Stimulated activated CD8-positive, alpha-beta memory T cell treated with anti-CD3 and anti-CD28 coated beads, Interleukin-4, amount 100 ng/mL, for 4 hours (primary cell): ENCODE measurements at places on chromosomes 4 and X.

DNA sequence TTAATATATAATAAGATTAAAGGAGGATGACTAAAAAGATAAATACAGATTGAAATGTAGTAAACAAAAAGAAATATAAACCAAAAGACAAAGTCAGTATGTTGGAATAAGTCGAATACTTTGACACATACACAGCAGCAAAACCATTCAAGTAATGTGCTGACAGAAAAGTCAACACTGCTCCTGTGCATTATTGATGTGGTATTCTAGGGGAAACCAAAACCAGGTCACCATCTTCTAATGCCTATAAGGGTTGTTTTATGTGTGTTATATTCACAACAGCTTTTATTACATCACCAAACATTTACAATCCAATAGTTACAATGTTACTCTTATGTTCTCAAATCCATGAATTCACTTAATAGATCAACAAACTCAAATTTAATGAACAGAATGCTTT lies 111.8 kb upstream of the DKK2 start:
- no peak for DNase-seq

GRCh38 chr4:140408974-140409373 lies 18.5 kb downstream of the CLGN start:
- DNase-seq: no peak

- DNase-seq: no peak
These were observed 84.8 kb downstream of the IL15 start for GRCh38 chr4:141721174-141721573.

GRCh38 chrX:64427787-64428186 lies 32.5 kb upstream of the MTMR8 start:
- no peak for DNase-seq

- DNase-seq: no peak
These were observed 143.0 kb downstream of the STIM2 start for GRCh38 chr4:27003642-27004113.

DNA sequence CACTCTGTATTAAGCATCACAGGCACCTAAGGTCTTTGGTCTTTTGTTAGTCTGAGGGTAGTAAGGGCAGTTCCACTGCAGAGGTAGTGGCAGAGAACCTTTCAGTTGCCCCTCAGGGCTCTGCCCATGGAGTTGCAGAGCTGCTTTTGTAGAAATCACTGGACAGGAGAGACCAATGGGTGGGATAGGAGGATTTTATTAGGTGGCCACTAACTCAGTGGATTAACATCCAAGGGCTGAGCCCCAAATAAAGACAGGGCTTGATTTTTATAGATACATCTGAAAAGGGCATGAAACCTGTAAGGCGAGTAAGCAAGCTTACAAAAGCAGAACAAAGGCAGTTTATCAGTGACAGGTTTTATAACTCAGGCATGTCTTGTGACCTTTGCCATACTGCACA lies 1035.4 kb downstream of the SH3BGRL start:
- no peak for DNase-seq

- DNase-seq: no peak
These were observed 404.1 kb downstream of the GPM6A start for GRCh38 chr4:175407926-175408325.

GRCh38 chr4:124631760-124632159 lies 80.8 kb downstream of the ANKRD50 start:
- DNase-seq: no peak

DNA sequence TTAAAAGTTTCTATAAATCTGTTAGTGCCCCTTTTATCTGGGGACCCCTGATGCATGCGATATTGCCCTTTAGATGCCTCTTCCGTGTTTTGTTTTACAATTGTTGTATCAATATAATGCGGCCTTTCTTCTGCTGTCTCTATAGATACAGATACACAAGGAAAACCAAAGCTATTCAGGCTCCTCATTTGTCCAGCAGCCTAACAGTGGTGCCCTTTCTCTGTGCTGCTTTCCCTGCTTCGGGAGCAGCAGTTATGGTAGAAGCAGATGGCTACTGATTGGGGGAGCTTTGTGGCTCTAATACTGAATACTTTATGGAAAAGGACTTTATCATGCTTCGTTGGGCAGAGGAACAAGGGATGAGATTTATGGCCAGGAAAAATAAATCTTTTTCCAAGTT lies 10.6 kb upstream of the PRDM8 start:
- no peak for DNase-seq

DNA sequence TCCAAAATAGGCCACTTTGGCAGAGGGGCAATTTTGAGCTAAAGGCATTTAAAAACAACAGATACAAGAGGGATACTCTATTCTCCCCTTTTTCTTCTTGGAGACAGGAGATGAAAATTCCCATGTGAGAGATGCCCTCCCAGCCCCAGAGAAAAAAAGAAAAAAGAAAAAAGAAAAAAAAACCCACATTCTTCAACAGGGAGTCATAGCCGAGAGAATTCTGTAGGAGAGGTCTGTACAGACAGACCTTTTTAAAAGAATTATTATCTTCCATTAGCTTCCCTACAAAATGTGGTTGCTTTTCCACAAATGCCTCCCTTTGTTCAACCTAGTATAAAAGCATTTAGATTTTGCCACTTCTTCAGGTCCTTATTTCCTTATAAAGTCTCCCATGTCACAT lies 89.9 kb downstream of the SPCS3 start:
- DNase-seq: no peak

GRCh38 chrX:68878977-68879645 lies 50.3 kb downstream of the EFNB1 start:
- DNase-seq: no peak

DNA sequence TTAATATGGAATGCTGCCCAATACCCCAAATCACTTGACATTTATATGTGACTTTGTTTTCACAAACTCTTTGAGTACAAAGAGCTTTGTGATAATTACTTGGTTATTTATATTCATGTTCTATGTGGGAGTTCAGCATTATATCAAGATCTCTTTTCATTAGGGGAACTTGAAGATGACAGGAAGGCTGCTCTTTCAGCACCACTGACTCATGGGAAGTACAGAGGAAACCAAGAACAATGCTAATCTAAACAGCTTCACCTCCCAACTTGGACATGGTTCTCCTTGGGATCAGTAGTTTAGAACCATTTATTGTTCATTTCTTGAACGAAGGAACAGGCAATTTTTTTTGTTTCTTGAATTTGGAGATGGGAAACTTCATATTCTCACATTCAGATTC lies 184.0 kb upstream of the AFF2 start:
- no peak for DNase-seq

- DNase-seq: no peak
These were observed 214.4 kb downstream of the HS3ST1 start for GRCh38 chr4:11214281-11214680.

DNA sequence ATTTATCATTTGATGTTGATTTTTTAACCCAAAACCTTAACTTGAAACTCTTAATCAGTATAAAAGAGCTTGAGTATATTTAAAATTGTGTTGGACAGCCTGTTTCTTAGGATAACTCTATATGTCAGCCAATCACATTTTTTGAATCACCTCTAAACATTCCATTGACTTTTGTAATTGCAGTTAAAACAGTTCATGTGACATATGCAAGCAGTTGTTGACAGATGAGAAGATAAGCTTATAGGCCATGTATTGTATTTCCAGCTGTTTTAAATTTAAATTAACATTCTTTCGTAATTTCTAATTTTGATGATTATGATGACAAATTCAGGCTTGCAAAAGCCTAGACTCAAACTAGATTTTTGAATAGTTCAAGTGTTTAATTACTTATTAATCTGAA lies 17.4 kb downstream of the VEGFC start:
- no peak for DNase-seq

DNA sequence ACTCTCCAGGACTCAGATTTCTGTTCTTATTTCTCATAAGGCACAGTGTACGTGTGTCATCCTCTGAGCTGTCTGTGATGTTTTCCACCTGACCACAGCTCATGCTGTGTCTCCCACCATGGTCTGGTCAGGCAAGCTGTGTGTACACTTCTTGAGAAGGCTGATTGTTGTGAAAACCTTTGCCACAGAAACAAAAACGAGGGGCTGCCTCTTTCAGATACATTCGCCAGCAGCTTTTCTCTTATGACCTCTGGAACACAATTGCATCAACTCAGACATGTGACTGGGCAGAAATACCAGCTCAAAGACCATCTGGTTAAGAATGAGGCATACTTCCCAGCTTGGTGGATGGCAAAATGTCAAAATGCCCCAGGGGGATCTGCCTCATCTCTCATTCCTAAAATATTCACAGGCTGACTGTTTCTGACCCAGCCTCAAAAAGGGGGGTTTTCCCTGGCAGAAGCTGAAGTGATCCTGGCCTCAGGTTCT lies 46.1 kb downstream of the PGRMC2 start:
- no peak for DNase-seq

- no peak for DNase-seq
These were observed 684.0 kb upstream of the MAGEB2 start for GRCh38 chrX:29531336-29531735.

GRCh38 chr4:140367738-140368137 lies 5.7 kb upstream of the SCOC start:
- DNase-seq: no peak

- DNase-seq: no peak
These were observed 28.8 kb downstream of the AMELX start for GRCh38 chrX:11321986-11322385.

DNA sequence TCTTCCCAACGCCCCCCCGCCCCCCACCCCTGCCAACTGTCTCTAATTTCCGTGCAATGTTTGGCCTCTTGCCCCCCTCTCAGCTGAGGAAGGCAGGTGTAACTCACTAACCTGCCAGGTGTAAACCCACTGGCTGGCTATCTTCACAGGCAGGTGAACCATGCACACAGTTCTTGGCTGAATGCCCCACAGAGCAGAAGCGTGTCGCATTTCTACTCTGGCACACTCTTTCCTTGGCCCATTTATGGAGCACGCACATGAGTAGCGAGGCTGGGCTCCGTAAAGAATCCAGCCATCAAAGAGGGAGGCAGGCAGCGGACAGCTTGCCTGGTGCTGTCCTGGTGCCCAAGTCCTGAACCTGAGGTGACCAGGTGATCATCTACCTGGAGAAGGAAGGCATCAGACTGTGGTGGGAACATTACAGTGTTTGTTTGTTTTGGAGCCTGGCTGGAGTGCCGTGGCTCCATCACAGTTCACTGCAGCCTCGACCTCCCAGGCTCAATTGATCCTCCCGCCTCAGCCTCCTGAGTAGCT lies 39.2 kb upstream of the CRMP1 start:
- no peak for DNase-seq

- DNase-seq: no peak
These were observed 80.7 kb downstream of the FHIP1A start for GRCh38 chr4:151489462-151490203.

DNA sequence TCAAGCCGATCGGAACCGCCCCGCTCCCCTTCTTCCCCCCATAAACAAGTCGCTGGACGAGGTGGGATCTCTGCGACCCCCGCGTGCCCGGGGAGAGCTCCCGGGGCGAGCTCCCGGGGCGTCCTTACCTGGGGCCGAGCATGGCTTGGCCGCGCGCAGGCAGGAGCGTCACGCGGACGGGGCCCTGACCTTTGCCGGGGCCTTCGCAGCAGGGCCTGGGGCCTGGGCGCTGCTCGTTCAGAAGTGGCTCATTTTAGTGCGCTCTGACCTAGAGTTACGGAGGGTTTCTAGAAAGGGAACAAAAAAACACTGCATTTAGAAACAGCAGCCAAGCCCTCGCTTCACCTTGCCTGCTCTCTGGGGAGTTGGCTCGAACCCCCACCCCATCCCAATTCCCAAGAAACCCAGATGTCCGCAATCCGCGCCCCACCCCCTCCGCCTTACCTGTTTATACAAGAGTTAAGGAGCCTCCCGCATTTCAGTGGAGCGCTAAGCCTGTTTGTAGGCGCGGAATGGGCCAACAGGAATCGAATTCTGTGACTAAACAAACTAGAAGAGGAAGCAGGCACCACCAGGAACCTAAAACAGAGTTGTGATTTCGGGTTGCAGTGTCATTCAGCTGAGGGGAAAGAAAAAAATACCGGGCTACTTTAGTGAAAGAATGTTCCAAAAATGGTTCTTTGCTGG lies 814 bp upstream of the RBM47 start:
- DNase-seq: no peak

DNA sequence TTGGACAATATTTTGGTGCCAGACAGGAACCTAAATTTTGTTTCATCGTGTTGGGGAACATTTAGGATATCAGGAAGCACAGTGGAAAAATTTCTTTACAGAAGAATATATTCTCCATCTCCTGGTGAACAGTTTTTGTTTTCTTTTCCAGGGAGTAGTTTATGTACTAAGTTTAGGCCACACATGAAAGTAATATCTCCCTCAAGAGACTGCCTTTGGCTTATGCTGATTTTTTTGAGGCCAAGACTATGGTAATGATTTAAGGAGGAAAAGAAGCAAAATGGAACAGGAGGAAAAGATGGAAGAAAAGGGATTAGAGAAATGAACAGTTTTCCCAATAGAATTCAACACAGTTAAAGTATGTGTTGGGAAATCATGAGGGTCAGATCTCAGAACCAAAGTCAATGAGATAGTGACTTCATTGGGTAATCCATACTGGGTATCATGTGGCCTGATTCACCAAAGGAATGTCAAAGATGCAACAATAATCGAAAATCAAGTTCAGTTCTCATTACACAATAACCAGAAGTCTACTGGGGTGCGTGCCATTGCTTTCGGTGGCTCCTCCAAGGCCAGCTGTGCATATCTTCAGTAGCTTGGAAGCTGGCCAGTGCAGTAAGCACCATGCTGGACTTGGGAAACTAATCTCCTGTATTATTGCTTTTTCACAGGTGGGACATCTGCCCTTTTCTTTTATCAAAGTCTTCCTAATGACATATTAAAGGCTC lies 234.8 kb downstream of the COL25A1 start:
- no peak for DNase-seq

GRCh38 chr4:177945268-177945667 lies 503.0 kb upstream of the AGA start:
- no peak for DNase-seq

GRCh38 chr4:160825644-160826338 lies 1338.0 kb downstream of the FSTL5 start:
- DNase-seq: no peak

DNA sequence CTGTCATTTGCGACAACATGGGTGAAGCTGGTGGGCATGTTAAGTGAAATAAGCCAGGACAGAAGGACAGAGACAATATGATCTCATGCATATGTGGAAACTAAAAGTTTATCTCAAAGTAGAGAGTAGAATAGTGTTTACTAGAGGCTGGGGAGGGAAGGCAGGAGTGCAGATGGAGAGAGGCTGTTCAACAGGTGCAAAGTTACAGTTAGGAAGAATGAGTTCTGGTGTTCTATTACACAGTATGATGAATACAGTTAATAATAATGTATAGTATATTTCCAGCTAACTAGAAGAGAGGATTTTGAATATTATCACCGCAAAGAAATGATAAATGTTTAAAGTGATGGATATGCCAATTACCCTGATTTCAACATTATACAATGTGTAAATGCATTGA lies 69.8 kb downstream of the FBXL5 start:
- DNase-seq: no peak

- no peak for DNase-seq
These were observed 53.8 kb downstream of the HADH start for GRCh38 chr4:108043526-108043925.

DNA sequence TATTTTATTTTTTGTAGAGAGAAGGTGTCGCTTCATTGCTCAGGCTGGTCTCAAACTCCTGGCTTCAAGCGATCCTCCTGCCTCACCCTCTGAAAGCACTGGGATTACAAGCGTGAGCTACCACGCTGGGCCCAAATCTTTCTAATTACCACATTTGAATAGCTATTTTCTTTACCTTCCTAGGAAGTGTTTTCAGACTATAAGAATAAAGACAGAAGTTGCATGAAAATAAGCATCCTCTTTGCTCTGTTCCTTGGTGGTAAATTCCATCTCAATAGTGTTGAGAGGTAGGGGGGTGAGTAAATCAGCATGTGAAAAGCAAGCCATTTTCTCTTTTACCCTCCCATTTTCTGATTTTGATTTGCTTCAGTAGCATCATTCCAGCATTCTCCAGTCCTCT lies 122.4 kb downstream of the LARP7 start:
- DNase-seq: no peak

GRCh38 chr4:162461952-162462351 lies 298.2 kb upstream of the FSTL5 start:
- DNase-seq: no peak
